CD4-positive, alpha-beta T cell treated with Interleukin-21 for 1 hour (primary cell): ENCODE measurements at places on chromosomes 7 and 10.

- DNase-seq = no peak
Measured at GRCh38 chr10:97053276-97053675, 132.5 kb downstream of the SLIT1 start.

DNA sequence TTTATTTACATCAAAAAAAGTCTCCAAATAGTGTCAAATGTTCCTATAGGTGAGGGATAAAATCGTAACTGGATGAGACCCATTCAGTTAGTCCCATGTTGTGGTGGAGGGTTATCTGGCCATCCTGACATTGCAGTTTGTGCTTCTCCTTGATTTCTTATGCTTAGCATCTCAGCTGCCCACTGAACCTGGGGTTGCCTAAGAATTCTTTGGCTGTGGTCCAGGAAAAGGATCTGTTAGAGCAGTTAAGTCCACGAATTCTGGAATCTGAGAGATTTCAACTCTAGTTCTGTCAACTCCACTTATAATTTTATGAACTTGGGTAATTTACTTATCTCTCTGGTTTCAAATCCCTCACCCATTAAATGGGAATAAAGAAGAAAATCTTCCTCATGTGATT lies 1673.4 kb downstream of the REEP3 start:
- no peak for DNase-seq

DNA sequence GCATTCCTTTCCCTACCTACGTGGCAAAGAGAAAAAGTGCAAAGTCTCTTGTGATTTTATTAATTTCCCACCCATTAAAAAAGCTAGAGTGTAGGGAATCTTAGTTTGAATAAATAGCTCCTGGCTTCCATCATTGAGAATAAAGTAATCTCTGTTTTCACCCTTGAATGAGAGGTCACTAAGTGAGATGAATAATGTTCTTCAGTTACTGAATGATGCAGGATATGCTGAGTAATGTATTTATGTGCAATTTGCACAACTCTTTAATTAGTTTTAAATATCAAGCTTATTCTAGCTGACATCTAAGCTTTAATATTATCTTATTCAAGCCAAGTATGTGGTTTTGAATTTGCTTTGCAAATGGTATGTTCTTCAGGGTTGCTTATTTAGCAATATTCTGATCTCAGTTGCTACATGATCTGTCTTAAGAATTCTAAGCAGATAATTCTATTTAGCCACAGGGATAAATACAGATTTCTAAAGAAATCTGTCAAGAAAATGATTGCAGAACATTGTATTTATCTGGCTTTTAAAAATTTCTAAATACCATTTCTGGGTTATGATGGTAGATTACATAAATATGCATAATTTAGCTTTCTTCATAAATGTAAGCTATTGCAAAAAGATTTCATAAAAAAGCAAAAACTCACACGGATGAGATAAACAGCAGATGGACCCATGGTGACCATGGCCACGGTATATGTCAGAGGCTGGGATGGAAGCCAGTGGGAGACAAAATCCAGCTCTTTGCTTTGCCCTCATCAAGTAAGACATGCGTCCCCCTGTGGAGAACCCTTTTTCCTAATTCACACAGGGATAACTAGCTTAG lies 141.0 kb downstream of the MACC1 start:
- DNase-seq = no peak

DNA sequence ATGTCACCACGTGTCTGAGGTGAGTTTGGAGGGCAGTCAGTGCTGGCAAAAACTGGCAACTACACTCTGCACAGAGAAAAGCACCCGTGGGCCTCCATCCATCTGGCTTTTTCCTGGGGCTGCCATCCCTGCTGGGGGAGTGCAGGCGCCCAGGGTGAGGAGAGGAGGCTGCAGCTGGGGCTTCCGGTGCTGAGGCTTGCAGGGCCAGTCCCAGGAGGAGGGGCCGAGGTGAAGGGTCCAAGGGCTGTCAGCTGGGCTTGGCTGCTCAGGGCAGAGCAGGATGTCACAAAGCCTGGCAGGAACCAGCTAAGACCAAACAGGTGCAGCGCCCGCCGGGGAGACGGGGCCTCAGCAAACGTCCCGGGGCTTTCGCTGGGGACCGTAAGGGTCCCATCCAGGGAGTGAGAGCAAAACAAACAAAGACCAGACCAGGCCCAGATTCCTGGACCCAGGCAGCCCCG lies 77.2 kb downstream of the CFAP46 start:
- no peak for DNase-seq

GRCh38 chr7:112069879-112070321 lies 136.3 kb downstream of the DOCK4 start:
- no peak for DNase-seq

GRCh38 chr7:156606691-156607331 lies 33.8 kb upstream of the RNF32 start:
- no peak for DNase-seq

DNA sequence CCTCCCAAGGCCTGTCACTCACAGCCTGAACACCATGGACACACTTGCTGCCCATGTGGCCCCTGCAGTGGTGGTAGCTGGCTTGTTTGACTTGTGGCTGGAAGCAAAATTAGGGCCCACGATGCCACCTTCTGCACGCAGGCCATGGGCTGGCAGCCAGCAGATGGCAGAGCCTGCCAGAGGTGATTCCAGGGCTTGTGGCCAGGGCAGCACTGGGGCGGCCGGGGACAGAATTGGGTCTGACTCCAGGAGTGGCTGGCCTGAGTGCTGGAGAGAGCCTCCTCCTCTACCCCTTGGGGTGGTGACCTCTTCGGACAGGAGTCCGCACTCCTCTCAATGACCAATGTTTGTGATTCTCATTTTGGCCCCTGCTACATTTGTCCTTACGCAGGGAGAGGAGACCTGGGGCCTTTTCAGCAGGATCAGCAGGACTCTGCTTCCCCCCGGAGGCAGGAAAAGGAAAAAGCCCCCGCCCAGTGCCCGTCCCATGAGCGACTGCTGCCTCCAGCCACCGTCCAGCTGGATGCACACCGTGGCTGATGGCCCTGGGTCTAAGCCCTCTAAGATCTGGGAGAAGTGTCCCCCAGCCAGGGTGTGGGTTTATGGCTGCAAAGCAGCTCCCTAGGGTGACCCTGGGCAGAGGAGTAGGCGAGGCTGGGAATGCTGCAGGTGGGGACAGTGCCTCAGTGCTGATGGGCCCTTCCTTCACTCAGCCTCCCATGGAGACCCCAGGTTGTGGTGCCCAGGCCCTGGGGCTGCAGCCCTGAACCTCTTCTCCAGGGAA lies 26.5 kb downstream of the DNAJB12 start:
- DNase-seq = no peak

- no peak for DNase-seq
Measured at GRCh38 chr10:98154076-98154475, 19.6 kb downstream of the R3HCC1L start.

- DNase-seq = no peak
Measured at GRCh38 chr7:14196555-14196954, 207.1 kb upstream of the ETV1 start.

DNA sequence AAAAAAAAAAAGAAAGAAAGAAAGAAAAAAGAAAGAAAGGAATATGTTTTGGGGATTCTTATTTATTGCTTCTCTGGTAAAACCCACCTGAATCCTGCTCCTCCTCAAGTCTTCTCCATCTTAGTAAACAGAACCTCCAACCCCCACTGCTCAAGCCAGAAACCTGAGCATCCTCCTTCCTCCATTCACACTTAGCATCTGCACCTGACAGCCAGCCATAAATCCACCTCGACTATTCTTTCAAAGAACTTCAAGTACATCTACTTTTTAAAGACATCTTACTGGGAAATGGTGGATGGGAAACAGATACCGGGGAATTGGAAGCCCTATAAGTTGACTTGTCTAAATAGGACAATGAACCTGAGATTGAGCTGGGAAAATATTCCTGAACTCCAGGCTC lies 519.9 kb upstream of the DPP6 start:
- no peak for DNase-seq

GRCh38 chr10:97321032-97321803 lies 2.1 kb downstream of the FRAT1 start:
- DNase-seq = peak; percentile 7

GRCh38 chr10:52779541-52780390 lies 7.2 kb upstream of the MBL2 start:
- peak; percentile 13 for DNase-seq

GRCh38 chr7:108093341-108093740 lies 36.8 kb downstream of the LAMB4 start:
- no peak for DNase-seq

GRCh38 chr10:35336921-35337823 lies 863 bp downstream of the CCNY start:
- peak; percentile 25 for DNase-seq

DNA sequence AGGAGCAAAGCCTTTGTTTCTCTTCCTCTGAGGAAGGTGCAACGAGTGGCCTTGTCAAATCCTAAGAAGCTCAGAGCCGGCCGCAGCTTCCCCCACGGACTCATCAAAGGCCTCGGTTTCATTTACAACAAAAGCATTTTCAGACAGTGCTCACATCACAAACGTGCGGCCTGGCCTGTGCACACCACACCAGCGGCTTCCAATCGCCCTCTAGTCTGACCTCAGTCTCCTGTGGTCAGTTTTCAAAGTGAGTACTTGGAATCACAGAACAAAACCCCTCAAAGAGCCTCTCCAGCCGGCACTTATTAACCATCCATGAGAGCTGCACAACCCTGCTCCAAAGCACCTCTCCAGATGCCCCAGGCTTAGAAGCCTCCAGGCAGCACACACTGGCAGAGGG lies 3.3 kb downstream of the RADIL start:
- DNase-seq = no peak

DNA sequence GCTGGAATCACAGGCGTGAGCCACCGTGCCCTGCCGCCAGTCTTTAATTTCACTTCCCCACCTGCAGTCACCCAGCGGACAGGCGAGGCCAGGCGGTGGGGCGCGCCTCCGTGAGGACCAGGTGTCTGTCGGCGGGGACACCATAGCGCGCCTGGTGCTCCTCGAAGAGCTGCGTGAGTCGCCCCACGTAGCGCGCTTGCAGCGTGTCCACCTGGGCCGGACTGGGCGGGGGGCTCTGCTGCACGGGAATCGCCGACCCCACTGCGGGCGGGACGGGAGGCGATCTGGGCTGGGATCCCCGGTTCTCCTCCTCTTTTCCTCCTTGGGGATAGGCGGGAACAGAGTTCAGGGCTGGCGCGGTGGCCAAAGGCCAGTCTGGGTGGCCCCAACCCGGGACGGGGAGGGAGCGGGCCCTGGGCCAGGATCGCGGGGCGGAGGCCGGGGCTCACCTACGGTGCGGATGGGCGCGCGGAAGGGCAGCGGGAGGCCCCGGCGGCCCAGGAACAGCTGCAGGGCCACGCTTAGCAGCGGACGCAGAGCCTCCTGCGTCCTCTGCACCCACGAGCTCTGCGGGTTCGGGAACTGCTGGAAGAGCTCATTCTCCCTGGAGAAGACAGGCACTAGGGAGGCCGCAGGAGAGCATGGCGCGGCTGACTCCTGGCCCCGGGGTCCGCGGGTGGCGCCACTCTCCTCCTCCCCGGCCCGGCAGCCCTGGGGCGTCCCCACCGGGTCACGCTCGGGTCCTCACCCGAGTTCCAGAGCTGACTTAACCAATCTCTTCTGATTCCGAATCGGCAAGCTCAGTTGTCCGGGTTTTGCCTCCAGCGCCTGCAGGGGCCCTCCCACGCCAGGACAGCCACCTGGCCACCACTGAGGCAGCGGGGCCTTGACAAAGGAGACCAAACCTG lies 1.1 kb upstream of the MOGAT3 start:
- DNase-seq = no peak

DNA sequence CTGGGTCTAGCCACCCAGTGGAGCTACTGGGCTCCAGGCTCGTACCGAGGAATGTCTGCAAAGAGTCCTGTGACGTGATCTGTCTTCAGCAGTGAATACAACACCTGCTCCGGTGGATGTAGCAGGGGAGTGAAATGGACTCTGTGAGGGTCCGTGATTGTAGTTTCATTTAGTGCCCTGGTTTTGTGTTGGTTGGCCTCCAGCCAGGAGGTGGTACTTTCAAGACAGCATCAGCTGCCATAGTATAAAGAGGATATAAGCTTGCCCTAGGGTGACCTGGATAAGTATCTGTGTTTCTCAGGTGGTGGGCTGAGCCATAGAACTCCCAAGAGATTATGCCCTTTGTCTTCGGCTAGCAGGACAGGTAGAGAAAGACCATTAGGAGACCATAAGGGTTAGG lies 24.6 kb upstream of the WNT2 start:
- DNase-seq = no peak

DNA sequence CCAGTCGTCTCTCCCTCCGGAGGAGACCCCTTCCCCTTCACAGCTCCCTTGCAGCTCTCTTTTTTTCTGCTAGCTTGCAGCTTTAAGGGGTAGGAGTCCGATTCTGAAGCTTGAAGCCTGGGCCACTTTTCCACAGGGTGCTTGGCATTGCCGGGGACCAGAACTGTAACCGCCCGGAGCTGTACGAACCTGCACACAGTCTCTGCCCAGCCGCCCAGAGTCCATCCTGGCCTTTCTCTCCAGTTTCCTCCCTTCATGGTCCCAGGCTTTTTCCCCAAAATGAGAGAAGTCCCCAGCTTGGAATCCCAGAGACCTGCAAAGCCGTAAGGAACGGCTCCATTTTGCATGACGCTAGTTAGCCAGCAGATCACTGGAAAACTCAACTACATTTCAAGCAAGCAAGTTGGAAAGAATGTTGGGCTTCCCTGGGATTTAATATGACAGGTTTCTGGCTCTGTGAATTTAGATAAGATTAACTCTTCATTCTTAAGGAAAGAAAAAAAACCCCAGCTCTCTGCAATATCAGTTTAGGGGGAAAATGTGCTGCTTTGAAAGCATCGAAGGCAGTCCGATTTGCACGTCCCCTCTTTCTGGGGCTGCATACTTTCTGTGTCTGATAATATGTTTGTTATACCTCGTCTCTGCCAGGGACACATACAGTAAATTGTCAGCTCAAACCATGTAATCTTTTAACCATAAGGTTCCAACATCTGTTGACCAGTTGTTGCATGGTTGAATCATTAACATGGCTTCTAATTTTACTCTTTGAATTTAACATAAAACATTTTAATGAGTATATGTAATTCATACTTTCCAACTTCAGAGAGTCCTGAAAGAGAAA lies 190.0 kb upstream of the LYZL2 start:
- no peak for DNase-seq

- DNase-seq = no peak
Measured at GRCh38 chr10:64574371-64574770, 1053.2 kb downstream of the REEP3 start.

- DNase-seq = no peak
Measured at GRCh38 chr10:85225311-85225710, 896.9 kb downstream of the CCSER2 start.
